ENCODE measurements at places on chromosomes 7 and 10.

DNA sequence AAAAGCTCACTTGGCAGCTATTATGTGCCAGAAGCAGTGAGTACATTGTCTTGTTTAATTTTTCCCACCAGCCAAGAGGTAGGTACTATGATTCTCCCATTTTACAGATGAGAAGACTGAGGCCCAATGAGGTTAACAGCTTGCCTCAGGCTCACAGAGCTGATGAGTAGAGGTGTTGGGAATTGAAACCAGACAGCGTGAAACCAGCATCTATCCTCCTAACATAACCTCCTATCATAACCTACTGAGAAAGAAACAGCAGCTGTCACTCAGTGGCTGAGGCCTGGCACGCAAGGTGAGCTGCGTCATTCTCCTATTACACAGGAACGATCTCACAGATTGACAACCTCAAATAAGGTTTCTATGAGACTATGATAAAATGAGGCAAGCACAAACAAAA, 6.2 kb downstream of the PYROXD2 start:
- no peak for DNase-seq

- DNase-seq, result no peak
Measured at GRCh38 chr7:13874783-13875182, 114.7 kb downstream of the ETV1 start.

DNA sequence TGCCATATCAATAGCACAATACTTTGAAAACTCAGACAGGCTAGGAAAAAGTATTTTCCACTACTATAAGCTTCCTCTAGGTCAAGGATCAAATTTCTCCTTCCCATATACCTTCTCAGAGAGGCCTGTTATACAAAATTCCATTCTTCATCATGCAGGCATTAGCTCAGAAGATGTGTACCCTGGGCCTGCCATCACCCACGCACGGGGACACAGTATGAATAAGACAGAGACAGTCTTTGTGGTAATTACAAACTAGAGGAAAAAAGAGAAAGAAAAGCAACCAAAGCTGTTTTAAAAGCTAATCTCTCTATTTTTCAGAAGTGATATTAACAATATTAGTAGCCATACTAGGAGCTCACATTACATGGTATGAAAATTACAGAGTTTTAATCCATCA, 236.8 kb upstream of the AOAH start:
- DNase-seq, result no peak

- DNase-seq, result no peak
Measured at GRCh38 chr10:73774637-73775036, 7.2 kb upstream of the CHCHD1 start.

DNA sequence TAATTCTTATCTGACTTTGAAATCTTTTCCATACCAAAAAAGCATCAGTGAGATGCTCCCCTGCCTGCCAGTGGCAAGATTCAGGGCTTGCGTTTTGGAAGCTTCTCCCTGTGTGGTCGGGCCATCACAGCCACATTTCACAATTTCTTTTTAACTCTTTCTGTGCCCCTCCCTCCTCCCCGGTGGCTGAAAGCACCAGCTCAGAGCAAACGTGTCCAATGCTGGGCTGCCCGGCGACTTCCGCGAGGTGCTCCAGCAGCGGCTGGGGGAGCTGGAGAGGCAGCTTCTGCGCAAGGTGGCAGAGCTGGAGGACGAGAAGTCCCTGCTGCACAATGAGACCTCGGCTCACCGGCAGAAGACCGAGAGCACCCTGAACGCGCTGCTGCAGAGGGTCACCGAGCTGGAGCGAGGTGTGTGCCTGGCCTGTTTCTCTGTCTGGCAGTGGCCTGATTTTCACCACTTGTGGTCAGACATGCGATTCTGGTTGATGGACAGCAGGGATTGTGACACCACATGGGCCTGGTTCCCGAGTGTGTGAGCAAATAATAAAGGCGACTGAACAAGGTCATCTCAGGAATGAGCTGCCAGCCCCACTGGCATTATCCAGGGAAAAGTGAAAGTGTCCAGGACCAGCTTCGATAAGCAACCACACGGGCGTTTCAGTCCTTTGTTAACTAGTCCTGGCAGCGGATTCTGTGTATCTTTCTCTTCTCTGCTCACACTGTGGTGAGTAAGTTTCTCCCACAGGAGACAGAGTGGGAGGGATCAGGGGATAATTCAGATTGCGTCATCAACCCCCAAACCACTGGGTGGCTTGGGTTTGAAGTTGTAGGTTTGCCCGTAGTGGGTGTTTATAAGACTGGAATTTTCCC, 2.6 kb downstream of the NPTX2 start:
- no peak for DNase-seq

GRCh38 chr7:65946904-65947303, 35.1 kb downstream of the GUSB start:
- DNase-seq, result no peak

GRCh38 chr10:323651-324293, 188.5 kb downstream of the ZMYND11 start:
- peak; percentile 21 for DNase-seq

DNA sequence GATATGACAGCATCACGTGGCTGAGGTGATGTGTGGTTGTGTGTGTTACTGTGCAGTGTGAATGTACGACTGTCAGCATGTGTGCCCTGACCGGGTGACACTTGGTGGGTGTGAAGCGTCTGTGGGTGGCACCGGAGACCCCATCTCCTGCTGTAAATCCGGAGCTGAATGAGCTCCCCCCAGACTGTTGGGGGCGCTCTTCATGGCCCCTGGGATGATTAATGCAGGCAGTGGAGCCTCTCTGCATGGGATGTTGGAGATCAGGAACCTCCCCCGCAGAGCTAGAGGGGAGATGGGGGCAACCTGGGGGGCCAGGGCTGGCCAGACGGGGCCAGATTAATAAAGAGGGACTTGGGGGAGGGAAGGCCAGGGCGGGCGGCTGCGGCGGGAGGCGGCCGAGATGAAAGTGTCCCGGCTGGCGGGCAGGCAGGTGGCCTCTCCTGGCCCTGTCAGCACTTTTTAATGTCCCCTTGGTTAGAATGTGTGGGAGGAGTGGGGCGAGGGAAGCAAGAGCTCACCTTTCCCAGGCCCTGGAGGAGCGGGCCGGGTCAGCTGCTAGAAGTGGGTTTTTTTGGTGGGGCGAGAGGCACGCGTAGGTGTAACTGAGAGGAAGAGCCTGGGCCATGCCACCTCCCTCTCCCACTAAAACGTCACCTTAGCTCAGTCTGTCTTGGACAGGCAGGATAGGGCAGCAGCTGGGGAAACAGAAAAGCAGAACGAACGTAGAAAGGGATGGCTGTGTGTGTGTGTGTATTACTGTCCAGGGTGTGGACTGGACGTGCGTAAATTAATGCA, 34.1 kb downstream of the HIF1AN start:
- no peak for DNase-seq

All from activated T-helper 1 cell treated with Interleukin-2 at 50 U/mL for 16 hours (primary cell).